ENCODE measurements at places on chromosomes 1 and 21.

DNA sequence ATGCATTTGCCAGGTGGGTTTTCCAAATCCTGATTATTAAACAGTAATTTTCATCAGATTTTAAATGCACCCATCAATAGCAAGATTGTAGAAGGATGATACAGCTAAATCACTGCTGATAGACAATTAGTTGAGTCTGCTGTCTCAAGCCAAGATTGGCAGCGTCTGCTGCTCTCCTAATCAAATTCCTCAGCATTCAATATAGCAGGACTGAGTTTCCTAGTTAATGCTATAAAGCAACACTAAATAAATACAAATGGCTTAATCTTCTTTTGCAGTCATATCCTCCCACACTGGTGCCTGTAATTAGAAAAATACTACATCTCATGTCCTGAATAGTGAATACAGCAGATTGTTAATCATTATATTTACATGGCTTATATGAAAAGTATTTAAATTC, 1028.8 kb downstream of the ADGRL2 start:
- DNase-seq, result no peak

- no peak for DNase-seq
These were observed 443.4 kb upstream of the RGS18 start for GRCh38 chr1:191714845-191715244.

- no peak for DNase-seq
These were observed 9.2 kb downstream of the ALDH4A1 start for GRCh38 chr1:18893120-18893519.

GRCh38 chr1:179251675-179252074, 22.2 kb upstream of the ABL2 start:
- DNase-seq, result no peak

DNA sequence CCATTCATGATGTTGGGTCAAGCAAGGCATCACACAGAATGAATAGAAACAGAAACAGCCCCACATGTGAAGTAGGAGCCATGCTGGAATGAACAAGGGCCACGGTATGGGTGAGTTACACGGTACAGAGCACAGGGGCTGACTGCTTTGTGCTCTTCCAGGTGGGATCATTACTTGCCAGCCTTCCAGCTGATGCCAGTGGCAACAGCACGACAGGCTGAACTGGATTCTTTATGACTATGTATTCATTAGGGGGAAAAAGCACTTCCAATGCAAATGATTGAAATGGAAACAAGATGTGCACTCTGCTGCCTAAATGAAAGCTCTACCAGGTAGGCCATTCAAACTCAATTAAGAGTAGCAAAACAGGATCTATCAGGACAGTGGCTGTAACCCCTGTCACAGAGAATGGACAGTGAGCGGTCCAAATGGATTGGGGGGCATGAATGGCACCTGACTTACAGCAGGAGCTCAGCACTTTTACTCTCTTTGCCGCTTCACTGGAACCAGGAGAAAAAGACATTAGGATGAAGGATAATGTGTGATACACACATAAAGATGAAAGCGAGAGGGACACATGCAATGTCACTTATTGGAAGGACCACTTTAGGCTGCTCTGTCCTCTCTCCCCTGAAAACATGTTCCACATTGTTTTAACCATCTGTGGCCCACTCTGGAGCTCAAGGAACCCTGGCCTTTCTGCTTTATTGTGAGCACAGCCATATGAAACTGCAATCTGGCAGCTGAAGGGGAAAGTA, 23.4 kb upstream of the IRF2BP2 start:
- DNase-seq, result no peak

- no peak for DNase-seq
These were observed 24.1 kb upstream of the RNF19B start for GRCh38 chr1:32988665-32989064.

DNA sequence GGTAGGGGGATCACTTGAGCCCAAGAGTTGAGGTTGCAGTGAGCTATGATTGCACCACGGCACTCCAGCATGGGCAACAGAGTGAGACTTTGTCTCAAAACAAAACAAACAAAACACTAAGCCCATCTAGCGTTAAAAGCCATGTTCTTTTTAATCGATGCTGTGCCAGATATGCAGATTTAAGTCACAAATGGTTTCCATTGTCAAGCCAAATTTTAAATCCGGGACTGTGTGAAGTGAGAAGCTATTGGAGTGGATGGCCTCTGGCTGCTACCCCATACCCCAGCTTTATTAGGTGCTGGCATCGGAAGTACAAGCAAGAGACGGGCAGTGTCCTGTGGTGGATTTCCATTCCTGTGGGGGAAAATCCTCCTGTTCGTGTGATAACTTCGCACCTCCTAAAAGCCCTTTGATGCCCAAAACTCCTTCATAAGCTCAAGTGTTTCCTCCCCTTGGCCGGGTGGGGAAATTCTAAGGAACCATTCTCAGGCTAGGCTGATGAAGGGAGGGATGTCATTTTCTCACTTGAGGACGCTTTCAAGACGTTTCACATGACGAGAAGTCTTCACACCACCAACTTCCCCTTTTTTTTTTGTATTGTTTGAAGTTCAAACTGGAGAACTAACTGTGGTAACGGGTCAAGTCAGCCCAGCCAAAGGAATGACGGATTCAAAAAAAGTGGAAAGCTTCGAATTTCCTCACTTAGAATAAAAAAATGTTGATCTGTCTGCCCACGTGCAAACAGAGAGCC, 140.8 kb downstream of the KAZN start:
- DNase-seq, result no peak

GRCh38 chr21:32463889-32464300, 51.4 kb downstream of the EVA1C start:
- DNase-seq, result no peak

- no peak for DNase-seq
These were observed 5.5 kb downstream of the AMPD2 start for GRCh38 chr1:109625176-109625575.

GRCh38 chr1:27116232-27116631, 38.7 kb downstream of the SLC9A1 start:
- no peak for DNase-seq

DNA sequence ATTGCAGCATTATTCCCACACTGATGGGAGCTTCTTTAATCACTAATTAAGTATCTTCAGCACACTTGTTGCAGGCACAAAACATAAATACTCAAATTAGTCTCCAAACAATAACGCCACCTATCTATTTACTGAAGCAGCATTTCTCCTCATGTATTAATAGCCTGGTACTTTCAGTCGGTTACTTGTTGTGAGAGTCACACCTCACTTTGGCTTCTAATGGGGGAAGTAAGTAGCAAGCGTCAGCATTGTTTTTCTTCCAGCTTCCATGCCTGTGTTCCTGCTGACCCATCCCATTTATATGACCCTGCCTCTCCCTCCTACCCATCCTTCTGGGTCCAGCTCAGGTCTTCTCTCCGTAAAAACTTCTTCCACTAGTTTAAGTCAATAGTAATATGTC, 31.9 kb upstream of the DENND1B start:
- DNase-seq, result no peak

GRCh38 chr1:156704930-156705320, 458 bp downstream of the CRABP2 start:
- no peak for DNase-seq

- no peak for DNase-seq
These were observed 73.9 kb downstream of the CACHD1 start for GRCh38 chr1:64543831-64544230.

GRCh38 chr1:109112056-109112651, 1.8 kb upstream of the ELAPOR1 start:
- no peak for DNase-seq

- no peak for DNase-seq
These were observed 228.4 kb upstream of the NR5A2 start for GRCh38 chr1:199799116-199799515.

GRCh38 chr21:45488931-45489721, 53.1 kb downstream of the SLC19A1 start:
- DNase-seq, result no peak

- DNase-seq, result no peak
These were observed 71.2 kb downstream of the GPR161 start for GRCh38 chr1:168065506-168065905.

DNA sequence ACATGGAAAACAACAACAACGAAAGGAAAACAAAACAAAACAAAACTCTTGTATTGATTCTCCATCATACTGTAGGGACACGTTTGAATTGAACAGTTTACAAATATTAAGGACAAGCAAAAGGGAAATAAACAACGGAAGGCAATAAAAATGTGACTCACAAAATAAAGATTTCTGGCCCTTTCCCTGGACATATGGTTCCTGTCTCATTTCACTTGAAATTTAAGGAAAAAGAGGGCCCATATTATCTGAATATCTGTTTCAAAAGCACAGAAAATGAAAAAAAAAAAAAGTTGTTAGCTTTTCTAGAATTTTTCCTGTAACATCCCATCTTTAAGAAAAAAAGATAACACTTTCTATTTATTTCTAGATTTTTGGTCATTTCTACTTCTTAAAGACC, 3.6 kb upstream of the PKN2 start:
- no peak for DNase-seq

- DNase-seq, result no peak
These were observed 62.3 kb downstream of the GON4L start for GRCh38 chr1:155794605-155795245.

DNA sequence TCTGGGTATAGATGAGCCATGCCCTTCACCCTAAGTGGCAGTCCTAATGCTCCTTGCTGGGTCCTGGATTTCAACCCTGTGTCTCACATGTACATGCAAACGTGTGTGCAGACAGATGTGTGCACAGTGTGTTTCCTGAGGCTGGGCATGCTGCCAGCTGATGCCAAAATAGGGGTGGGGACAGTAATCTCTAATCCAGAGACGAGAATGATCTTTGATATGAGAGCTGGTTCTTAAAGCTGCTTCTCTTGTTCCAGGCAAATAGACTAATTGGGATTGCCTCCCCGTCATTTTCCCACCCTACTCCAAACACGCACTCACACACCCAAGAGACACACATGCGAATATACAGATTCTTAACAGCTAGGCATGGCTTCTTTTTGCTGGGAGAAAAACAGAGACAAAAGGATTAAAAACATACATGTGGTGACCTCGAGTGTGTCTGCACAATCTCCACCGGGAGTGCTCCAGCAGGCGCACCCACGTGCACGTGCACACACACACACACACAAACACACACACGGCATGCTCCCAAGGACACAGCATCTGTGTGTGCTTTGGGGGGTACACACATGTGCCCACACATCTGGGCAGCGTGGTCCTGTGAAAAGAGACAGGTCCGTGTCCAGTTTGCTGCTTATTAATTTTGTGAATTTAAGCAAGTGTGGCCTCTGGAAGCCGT, 102.1 kb upstream of the ZBTB40 start:
- no peak for DNase-seq

DNA sequence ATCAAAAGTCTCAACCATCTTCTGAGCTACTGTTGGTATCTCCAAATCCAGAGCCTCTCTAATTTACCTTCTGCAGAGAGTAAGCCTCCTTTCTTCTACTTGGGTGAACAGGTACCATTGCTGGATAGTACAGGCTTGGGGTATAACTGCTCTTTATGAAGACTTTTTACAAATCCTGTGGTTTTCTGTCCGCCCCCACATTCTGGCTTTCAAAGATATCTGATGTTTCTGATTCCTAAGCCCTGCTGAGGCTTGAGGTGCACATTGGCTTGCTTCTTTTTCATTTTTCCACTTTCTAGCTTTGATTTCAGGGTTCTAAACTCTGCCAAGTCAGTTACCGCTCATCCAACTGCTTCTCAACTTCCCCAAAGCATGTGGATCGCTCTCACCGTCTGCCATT, 37.1 kb downstream of the TENT5C start:
- no peak for DNase-seq

- no peak for DNase-seq
These were observed 1.7 kb downstream of the SLC50A1 start for GRCh38 chr1:155137154-155137949.

DNA sequence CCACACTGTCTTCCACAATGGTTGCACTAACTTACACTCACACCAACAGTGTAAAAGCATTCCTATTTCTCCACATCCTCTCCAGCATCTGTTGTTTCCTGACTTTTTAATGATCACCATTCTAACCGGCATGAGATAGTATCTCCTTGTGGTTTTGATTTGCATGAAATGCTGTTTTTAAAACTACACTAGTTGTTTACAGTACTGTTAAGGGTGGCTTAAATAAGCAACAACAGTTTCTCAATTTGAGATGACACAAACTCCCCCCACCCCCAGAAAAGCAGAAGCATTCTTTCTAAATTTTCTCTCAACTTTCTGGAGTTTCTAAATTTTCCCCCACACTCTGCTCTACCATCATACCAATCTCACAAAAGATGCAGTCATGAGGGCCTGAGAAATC, 7.1 kb upstream of the SLAMF7 start:
- DNase-seq, result no peak

- DNase-seq, result no peak
These were observed 27.9 kb downstream of the KCNAB2 start for GRCh38 chr1:6073480-6074053.

DNA sequence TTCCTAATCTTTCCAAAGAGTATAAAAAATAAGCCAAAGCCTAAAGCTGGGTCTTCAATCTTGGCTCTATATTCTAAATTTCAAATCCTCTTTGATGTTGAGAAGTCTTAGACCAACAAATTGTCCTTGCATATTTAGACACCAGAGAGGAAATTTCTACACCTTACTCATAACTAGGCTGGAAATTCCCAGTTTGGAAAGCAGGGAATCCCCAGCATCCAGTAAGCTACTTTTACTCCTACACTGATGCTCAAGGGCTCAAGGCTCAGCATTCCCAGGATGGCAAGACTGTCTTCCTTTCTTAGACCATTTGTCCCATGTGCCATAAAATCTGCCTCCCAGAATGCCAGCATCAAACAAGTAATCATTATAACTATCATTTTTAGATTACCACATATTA, 28.3 kb downstream of the PRDX6 start:
- no peak for DNase-seq

GRCh38 chr21:40257342-40257741, 390.1 kb downstream of the PCP4 start:
- no peak for DNase-seq

DNA sequence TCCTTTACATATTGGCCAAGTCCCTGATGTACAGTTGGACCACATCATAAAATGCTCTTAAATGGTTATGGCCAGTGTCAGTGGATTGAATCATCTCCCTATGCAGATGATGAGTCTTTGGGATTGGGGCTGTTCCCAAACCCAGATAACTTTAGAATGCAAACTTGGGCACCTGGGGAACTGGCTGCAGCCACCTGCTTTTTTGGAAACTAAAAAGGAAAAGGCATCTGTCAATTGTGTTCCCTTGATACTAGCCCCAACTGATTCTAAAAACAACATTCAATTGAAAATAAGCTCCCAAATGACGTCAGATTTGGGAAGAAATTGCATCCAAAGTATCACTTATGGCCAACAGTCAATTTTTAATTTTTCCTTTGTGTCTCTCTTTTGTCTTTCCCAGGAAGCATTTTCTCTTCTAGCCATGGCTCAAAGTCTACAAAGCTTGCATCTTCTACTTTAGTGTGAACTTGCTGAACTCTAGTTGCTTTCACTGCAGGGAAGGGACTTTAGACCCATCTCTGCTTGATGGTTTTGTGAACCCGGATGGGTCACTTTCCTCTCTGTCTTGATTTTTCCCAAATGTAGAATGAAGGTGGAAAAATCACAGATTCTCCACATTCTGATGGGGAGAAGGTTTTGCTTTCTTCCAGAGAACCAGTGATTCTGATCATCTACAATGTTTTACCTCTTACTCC, 402.3 kb upstream of the USP24 start:
- DNase-seq, result no peak

GRCh38 chr1:215606564-215607168, 39.6 kb downstream of the KCTD3 start:
- no peak for DNase-seq

GRCh38 chr1:203287109-203287893, 18.0 kb upstream of the BTG2 start:
- no peak for DNase-seq

GRCh38 chr1:112735752-112736151, 20.6 kb upstream of the PPM1J start:
- DNase-seq, result no peak

All from progenitor cell of endocrine pancreas (in vitro differentiated cells).